Dorsolateral prefrontal cortex (tissue), 122 donors: ENCODE measurements at places on chromosomes 11 and 22.

GRCh38 chr11:126496576-126497337, 141.3 kb downstream of the ST3GAL4 start:
- no peak for DNase-seq

DNA sequence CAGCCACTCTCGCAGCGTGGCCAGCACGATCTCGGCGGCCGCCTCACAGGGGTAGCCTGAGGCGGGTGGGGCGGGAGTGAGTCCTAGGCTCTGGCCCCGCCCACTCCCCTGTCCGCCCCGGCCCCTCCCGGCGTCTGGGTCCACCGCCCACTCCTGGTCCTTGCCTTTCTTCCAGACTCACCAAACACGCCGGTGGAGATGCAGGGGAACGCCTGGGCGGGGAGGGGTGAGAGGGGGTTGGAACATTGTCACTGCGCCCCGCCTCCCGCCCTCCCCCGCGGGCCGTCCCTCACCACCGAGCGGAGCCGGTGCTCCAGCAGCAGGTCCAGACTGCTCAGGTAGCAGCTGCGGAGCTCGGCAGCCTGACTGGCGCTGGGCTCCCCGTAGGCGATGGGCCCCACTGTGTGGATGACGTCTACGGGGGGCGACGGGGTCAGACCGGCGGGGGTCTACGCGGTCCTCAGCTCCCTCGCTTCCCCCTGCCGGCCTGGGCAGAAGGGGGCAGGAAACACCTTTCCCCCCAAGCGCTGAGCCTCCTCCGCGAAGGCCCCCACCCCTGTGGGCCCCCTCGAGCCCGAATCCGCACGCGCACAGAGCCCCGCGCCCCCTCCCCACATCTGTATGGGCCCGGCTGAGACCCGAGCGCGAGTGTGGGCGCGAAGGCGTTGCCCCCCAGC, 13.2 kb downstream of the OTUB1 start:
- no peak for DNase-seq

- DNase-seq: no peak
Observed at GRCh38 chr11:120228794-120229384, 11.1 kb upstream of the POU2F3 start.

- no peak for DNase-seq
Observed at GRCh38 chr11:117633186-117633754, 163.7 kb downstream of the DSCAML1 start.

- DNase-seq: no peak
Observed at GRCh38 chr11:93392867-93393266, 62.3 kb downstream of the DEUP1 start.
